ENCODE measurements at places on chromosomes 3 and 15. TPM values are rescaled to one million over a fixed set of nuclear protein-coding genes. Genes with fewer than 3 reads are reported as not detected.

DNA sequence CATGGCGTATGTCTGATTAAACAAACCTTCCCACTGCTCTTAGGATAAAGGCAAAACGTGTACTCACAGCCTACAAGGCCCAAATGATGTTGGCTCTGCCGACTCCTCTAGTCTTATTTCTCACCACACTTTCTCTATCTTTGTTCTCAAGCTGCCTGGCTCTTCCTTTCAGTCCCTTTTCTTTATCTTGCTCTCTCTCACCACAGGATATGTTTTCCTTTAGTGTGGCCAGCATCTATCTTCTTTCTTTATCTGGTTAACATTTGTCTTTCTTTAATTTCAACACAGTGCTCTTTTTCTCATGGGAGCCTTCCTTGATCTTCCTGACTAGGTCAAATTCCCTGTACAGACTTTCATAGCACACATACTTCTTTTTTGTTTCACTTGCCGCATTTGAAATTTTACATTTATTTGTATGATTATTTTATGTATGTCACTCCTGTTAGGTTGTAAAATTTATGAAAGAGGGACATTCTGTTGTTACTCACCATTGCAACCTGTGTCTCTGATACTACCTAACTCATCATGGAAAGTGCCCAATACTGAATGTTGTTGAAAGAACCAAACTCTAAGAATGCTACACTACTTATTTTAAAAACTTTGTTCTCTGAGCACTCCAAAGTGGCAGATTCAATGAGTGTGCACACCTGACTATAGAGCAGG is 328.9 kb upstream of the CBLB start:
- DNase-seq = no peak
- H3K27me3 ChIP-seq = no peaks in the 10 kb centered on the region
- no peaks in the 10 kb centered on the region for H3K36me3 ChIP-seq
- H3K4me3 ChIP-seq = no peak overlapping the region

GRCh38 chr3:52846432-52846965 is 11.7 kb upstream of the MUSTN1 start:
- H3K27ac ChIP-seq = peak overlapping the region; percentile 98
- H3K27me3 ChIP-seq = no peaks in the 10 kb centered on the region
- no peaks in the 10 kb centered on the region for H3K36me3 ChIP-seq
- DNase-seq = no peak
- H3K4me3 ChIP-seq = no peak overlapping the region
- H3K4me1 ChIP-seq = peaks cover 78% of the 10 kb centered on the region

The GJD2 gene
- not detected for total RNA-seq

- no peaks in the 10 kb centered on the region for H3K36me3 ChIP-seq
- H3K4me3 ChIP-seq = no peak overlapping the region
- H3K27me3 ChIP-seq = no peaks in the 10 kb centered on the region
- H3K27ac ChIP-seq = no peak overlapping the region
Measured at GRCh38 chr3:85030052-85030451, 71.3 kb downstream of the CADM2 start.

- H3K27me3 ChIP-seq = no peaks in the 10 kb centered on the region
- H3K4me1 ChIP-seq = peaks cover 60% of the 10 kb centered on the region
- H3K4me3 ChIP-seq = no peak overlapping the region
Measured at GRCh38 chr3:183296944-183297343, 43.9 kb downstream of the B3GNT5 start.

The SAXO2 gene
- not detected for total RNA-seq

- H3K4me3 ChIP-seq = peak overlapping the region; percentile 76
- H3K36me3 ChIP-seq = no peaks in the 10 kb centered on the region
- H3K27me3 ChIP-seq = no peaks in the 10 kb centered on the region
- no peak for DNase-seq
- peak overlapping the region; percentile 73 for H3K27ac ChIP-seq
Measured at GRCh38 chr15:45023659-45024225, 747 bp downstream of the SORD start.

DNA sequence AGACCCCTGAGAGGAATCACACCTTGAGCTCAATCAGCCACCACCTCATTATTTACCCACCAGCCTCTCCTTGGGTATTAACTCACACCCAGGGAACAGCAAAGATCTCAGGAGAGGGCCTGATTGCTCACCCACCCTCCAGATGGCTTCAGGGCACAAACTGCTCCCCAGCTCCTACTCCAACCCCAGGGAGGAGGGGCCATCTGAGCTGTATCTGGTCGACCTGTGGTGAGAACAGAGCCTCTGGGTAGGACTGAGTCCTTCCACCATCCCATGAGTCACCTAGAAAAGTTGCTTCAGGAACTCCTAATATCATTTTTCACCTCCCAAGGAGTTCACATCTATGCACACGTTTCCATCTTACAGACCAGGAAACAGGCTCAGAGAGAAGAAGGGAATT is 44.8 kb upstream of the HES1 start:
- H3K36me3 ChIP-seq = no peaks in the 10 kb centered on the region
- H3K27ac ChIP-seq = no peak overlapping the region
- DNase-seq = no peak
- H3K27me3 ChIP-seq = no peaks in the 10 kb centered on the region
- H3K4me3 ChIP-seq = no peak overlapping the region
- H3K4me1 ChIP-seq = no peaks in the 10 kb centered on the region

DNA sequence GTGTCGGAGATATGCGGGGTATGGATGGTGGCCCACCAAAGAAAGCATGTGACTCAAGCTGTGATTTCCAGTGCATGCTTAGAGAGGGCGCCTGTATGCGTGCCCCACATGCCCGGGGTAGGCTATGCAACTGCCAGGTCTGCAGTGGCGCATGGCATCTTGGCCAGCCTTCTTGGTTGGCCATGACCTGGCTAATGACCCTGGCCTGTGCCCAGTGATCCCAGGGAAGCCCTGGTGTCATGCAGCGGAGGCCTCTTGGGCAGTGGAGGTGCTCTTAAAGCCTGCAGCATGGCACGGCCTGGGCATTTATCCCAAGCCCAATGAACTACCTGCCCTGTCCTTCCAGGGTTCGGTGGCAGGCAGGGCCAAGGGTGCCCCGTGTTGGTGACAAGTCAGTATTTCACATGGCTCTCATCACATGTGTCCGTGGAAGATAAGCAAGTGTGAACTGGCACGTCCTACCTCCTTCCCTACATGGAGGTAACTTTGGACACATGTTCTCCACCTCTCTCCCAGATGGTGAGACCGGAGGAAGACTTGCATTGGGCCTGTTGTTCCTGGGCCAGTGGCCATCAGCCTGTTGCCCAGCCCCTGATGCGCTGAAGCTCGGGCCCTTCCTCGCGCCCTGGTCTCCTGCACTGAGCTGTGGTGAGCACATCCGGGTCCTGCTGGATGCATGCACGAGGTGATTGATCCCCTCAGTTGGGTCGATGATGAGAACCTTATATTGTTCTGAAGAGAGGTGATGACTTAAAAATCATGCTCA is 192.0 kb downstream of the UBE3A start:
- no peak overlapping the region for H3K27ac ChIP-seq
- no peaks in the 10 kb centered on the region for H3K36me3 ChIP-seq
- H3K4me1 ChIP-seq = no peaks in the 10 kb centered on the region
- no peaks in the 10 kb centered on the region for H3K27me3 ChIP-seq

The GOLGA8T gene
- not detected for total RNA-seq

- H3K4me1 ChIP-seq = no peaks in the 10 kb centered on the region
- DNase-seq = no peak
- H3K27me3 ChIP-seq = no peaks in the 10 kb centered on the region
Measured at GRCh38 chr3:66200147-66200546, 20.7 kb upstream of the SLC25A26 start.

- H3K4me1 ChIP-seq = no peaks in the 10 kb centered on the region
- peaks cover under 1% of the 10 kb centered on the region for H3K36me3 ChIP-seq
- no peak overlapping the region for H3K4me3 ChIP-seq
- H3K27me3 ChIP-seq = no peaks in the 10 kb centered on the region
Measured at GRCh38 chr3:170277833-170278580, 55.8 kb downstream of the PRKCI start.

- no peak overlapping the region for H3K4me3 ChIP-seq
- no peaks in the 10 kb centered on the region for H3K27me3 ChIP-seq
- no peaks in the 10 kb centered on the region for H3K4me1 ChIP-seq
- H3K27ac ChIP-seq = no peak overlapping the region
- H3K36me3 ChIP-seq = no peaks in the 10 kb centered on the region
- no peak for DNase-seq
Measured at GRCh38 chr3:22360970-22361369, 610.0 kb upstream of the ZNF385D start.

GRCh38 chr3:135140591-135140990 is 345.5 kb downstream of the EPHB1 start:
- H3K27me3 ChIP-seq = no peaks in the 10 kb centered on the region
- no peaks in the 10 kb centered on the region for H3K36me3 ChIP-seq
- no peak overlapping the region for H3K27ac ChIP-seq
- peaks cover 31% of the 10 kb centered on the region for H3K4me1 ChIP-seq

DNA sequence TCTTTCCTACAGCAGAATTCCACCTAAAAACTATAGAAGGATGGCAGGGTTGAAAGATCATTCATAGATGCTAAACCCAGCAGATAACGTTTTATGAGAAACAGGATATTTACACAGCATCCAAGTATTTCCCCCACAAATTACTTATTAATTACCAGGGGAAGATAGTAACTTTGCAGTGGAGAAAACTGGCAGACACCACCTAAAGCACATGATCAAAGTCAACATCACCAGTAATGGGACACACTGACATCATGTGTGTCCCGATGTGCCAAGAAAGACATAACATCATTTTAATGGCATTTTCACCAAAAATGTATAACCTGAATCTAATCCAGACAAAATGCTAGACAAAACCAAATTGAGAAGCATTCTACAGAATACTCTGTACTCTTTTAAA is 220.4 kb upstream of the THBS1 start:
- no peaks in the 10 kb centered on the region for H3K27me3 ChIP-seq
- no peaks in the 10 kb centered on the region for H3K36me3 ChIP-seq
- no peak overlapping the region for H3K4me3 ChIP-seq
- H3K4me1 ChIP-seq = no peaks in the 10 kb centered on the region
- H3K27ac ChIP-seq = no peak overlapping the region
- DNase-seq = no peak

The CRELD1 gene
- total RNA-seq = 40.4 TPM

- DNase-seq = peak; percentile 48
- no peaks in the 10 kb centered on the region for H3K36me3 ChIP-seq
- peaks cover 40% of the 10 kb centered on the region for H3K4me1 ChIP-seq
- peak overlapping the region; percentile 91 for H3K27ac ChIP-seq
- H3K27me3 ChIP-seq = no peaks in the 10 kb centered on the region
Measured at GRCh38 chr3:39106851-39107387, 508 bp downstream of the GORASP1 start.

The HIGD2B gene
- not detected for total RNA-seq

All from gastrocnemius medialis (tissue), 4 donors.